HFF-Myc (cell line): ENCODE measurements at places on chromosomes 3 and 15.

DNA sequence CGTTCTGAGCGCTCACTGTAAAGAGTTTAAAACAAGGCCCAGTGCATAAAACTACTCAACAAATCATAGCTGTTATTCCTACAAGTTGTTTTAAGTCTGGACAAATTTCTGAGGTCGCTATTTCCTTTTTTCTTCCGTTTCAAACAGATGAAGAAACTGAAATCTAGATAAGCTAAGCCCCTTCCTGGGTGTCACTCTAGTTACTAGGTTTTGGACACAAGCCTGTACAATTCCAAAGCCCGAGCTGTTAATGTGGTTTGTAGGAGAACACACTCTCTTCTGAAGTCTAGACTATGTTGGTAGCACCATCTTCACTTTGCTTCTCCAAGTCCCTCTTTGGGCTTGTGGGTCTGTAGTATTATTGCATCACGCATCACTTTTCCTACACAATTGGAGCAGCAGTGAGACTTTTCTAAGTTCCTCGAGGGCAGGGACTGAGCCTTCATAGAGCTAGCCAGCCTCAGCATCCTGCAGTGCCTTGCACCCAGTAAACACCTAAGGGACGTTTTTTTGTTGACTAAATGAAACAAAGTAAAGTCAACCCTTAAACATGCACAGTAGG lies 142.6 kb upstream of the PROK2 start:
- no peak for DNase-seq

DNA sequence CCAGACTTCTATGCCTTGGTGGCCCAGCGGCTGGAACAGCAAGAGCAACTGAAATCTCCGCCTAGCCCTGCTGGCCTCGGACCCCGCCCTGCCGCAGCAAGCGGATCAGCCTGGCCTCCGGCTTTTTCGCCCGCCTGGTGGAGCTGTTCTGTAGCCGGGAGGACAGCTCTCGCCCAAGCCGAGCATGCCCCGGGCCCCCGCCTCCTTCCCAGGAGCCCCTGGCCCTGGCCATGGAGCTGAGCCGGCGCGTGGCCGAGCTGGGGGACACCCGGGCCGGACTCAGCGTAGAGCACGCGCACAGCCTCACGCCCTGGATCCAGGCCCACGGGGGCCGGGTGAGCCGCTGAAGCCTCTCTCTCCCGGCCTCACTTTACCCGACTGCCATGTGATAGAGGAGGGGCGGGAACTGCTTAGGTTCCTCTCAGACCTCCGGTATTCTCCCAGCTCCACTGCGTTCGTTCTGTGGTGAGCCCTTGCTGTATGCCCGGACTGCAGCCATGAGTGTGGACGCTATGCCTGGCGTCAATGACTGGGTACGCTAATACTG lies 24.1 kb upstream of the MRPL3 start:
- DNase-seq = no peak

GRCh38 chr3:127578802-127579201 lies 11.7 kb downstream of the TPRA1 start:
- DNase-seq = no peak

DNA sequence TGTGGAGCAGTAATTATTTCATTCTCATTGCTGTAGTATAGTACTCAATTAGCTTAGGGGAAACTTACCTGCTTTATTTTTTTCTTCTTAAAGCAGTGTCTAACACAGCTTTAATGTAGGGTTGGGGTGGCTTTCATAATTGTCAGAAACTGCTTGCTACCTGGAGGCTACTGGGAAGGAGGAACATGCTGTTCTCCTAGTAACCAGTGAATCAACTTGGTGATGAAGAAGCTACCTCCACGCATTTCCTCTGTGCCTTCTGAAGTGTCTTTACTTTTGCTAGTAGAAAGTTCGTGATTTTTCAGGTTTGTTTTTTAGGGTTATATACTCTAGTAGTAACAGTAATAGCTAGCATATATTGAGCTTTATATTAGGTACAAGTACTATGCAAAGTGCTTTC lies 11.5 kb downstream of the FEM1B start:
- no peak for DNase-seq
